ENCODE measurements at places on chromosomes 6 and 20. TPM values are rescaled to one million over a fixed set of nuclear protein-coding genes. Genes with fewer than 3 reads are reported as not detected.

- no peak for DNase-seq
Measured at GRCh38 chr6:156687789-156688619, 89.2 kb upstream of the ARID1B start.

DNA sequence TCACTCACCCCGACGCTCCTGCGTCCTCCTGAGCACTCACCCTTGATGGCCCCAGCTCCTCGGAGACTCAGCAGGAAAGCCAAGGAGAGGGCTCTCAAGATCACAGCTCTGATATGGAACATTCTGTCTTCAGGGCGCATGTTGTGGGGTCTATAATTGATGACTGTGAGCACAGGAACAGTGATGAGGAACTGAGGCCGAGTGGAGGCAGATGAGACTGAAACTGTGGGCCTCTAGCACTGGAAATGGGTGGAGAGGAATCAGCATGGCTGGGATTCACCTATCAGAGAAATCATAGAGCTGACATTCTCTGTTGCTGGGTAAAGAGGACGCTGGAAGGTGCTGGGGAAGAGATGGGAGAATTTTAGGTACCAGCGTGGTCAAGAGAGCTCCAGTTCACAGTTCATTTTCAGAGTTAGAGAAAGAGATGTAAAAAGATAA lies at the start of gene HLA-DPA1:
TSS of gene HLA-DPA1 (minus strand) at position 219 of the 441 bp plus-strand sequence.
- no peak for DNase-seq

GJA10 gene
- total RNA-seq = not detected

- no peak for DNase-seq
Measured at GRCh38 chr6:2875359-2876191, 27.5 kb downstream of the SERPINB9 start.

PHACTR1 gene
- total RNA-seq = 6.6 TPM

DNA sequence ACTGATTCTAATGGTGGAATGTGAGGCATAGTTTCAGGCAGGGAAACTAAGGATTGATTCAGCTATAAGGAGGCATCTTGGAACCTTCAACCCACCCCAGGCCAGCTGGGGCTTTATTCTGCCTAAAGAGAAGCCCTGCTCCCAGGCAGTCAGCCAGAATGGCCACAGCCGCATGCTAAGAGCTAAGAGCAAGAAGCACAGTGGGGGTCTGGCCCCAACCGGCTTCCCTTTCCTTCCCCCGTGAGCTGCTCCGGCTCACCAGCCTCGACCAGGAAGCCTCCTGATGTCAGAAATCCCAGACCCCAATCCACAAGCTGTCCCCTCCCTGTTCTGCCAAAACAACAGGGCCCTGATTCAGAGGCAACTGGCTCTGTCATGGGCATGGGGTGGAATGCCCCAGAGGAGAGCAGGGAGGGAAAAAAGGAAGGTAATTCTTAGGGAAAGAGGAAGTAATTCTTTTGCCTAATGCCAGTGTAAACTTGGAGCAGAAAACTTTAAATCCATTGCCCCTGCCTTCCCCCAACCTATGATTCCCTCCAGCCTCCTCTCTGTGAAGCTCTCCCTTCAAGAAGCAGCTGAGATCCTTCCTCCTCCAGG lies 6.9 kb downstream of the GRM4 start:
- DNase-seq = no peak

GRCh38 chr6:37298958-37299357 lies 41.0 kb upstream of the TMEM217 start:
- no peak for DNase-seq

DNA sequence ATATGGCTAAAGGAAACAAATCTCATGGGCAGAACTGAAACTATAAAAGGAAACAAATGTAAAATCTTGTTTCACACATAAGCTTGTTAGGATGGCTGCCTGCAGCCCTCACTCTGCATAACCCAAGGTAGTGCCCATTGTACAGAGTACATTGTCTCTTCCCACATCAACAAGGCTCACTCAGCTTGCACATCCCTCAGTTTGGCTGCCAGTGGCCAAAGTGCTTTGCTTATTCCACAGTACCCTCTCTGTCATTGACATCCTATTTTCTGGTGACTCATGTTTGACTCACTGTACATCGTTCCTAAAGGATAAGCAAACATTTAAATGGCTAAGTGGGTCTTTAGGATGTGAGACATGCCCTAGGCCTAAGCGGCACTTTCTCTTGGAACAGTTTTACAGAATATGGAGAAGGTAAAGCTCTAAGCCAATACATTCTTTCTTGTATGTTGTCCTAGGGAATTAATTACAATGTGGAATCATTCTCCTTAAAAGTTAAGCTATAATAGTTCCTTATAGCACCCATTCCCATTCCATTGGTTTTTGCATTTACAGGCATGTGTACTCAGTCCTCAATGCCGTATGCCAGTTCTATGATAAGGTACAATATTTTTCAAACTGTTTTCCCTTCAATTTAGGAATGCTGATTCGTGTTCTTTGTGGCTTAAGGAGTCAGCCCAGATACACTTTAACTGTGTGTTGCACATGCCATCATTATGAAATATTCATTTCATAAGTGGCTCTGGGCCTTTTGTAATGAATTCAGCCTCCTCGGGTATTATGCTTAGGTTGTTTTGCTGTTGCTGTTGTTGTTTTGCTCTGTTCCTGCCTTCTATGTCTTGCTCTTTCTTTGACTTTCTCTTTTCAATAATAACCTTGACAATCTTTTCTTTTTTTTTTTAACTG lies 5.5 kb downstream of the ANKEF1 start:
- no peak for DNase-seq

DNA sequence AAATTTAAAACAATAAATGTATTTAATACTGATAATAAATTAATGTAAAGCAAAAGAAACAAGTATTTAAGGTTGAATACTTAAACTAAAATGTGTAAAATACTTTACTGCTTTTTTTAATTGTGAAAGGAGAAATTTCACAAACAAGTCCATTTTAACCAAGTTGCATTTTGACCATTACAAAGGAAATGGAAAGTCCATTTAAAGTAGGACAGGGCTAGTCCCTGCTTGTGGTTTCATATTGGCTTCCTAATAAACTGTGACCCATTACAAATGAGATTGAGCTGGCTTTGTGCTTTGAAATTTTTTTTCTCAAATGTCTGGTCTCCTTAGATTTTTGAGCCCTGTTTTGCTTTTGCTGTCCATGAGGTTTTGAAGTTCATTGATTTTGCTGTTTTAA lies 527.6 kb downstream of the MAFB start:
- no peak for DNase-seq

DNA sequence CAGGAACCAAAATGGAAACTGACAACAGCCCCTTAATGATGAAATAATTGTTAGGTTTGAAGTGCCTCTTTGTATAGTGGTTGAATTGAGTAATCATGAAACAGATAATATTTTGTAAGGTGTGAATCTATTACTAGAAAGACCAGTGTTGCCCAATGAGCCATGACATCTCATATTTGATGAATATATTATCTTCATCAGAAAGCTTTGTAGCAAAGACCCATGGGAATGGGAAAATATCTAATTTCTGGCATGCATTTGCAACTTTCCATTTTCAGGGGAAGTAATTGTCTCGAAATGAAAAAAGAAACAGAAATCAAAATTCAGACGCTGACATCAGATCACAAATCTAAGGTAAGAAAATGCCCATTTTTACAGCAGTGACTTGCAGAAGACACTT lies 57.3 kb upstream of the LAMP5 start:
- DNase-seq = no peak

GRCh38 chr6:93678841-93679454 lies 259.6 kb upstream of the EPHA7 start:
- DNase-seq = no peak

DEFB119 gene
- not detected for total RNA-seq

DNA sequence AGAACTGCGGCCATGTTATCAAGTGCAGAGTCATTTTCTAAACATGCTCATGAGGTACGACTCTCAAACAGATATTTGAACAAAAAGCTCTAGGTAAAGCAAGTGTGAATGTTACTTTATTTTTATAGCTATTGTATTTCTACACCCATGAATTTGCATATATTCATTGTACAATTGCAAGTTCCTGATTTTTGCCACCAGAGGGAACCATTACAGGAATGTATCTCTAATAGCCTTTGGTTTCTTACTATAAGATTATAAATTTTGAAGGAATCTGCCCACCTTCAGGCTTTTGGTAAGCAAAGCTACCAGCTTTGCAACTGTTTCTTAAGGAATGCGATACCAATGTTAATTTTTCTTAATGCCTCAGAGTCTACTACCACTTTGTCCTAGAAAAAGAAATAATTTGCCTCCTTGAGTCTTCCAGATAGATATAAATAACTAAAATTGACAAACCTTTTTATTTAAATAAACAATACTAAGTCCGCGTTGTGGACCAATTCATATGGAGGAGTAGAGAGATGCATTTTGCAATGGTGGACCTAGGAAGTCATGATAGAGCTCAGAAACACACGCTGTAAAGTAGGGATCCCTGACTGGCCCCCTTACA lies 125.4 kb upstream of the SAMD5 start:
- DNase-seq = no peak

DNA sequence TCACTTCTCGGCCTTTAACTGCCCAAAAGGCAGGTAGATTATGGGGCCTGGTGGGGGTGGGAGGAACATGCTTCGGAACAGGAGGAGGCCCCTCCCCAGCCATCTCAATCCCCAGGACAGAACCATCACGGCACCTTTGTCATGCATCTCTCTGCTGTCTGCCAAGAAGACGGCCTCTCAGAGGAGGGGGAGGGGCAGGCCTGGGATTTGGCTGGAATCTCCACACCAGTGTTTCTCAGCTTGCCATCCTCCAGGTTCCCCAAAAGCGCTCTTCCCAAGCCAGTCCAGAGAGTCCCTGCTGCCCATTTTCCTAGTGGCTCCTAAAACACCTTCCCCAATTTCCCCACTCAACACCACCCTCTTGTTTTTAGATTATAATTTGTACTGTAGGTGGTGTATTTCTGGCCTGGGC lies 2.5 kb upstream of the POU5F1 start:
- peak; percentile 48 for DNase-seq

DNA sequence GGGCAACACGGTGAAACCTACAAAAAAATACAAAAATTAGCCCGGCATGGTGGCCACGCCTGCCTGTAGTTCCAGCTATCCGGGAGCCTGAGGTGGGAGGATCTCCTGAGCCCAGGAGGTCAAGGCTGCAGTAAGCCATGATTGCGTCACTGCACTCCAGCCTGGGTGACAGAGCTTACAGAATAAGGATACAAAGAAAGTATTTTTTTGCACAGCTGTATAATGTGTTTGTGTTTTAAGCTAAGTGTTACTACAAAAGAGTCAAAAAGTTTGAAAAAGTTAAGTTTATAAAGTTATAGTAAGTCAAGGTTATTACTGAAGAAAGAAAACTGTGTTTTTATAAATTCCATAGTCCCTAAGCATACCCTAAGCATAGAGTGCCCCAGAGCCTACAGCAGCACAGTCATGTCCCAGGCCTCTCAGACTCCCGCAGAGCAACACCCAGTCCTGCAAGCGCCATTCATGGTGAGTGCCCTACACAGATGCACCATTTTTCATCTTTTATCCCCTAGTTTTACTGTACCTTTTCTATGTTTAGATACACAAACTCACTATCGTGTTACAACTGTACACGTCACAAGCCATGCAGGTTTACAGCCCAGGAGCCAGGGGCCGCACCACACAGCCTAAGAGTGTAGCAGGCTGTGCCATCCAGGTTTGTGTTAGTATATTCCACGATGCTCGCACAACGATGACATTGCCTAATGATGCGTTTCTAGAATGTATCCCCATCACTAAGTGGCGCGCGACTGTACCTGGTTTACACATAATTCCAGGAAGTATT lies 22.4 kb downstream of the TAF4 start:
- no peak for DNase-seq

- no peak for DNase-seq
Measured at GRCh38 chr6:56655249-56655648, 12.6 kb upstream of the DST start.

- no peak for DNase-seq
Measured at GRCh38 chr6:147507162-147508041, 1.1 kb upstream of the SAMD5 start.

- DNase-seq = no peak
Measured at GRCh38 chr20:842547-842940, 9.0 kb downstream of the FAM110A start.

DNA sequence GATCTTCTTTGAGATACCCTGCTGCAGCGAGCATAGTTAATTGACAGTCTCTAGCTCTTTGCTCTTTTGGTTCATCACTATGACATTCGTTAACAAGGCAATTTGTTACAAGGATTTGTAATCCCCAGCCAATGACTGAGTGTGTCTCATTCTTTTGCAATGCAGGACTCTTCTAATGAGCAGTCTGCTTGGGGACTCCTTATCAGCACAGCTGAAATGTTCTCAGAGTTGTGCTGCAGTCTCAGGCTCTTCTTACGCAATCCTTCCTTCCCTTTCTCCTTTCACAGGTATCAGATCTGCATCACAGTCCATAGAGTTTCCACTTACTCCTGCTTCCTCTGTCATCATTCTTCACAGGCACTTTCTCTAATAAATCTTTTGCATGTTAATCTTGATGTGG lies 161.2 kb upstream of the OGFRL1 start:
- no peak for DNase-seq

ARMH2 gene
- not detected for total RNA-seq

TTLL9 gene
- 0.19 TPM for total RNA-seq

BACH2 gene
- total RNA-seq = 3.9 TPM

EDN3 gene
- not detected for total RNA-seq

GRCh38 chr6:119533603-119534279 lies 184.2 kb upstream of the MAN1A1 start:
- DNase-seq = no peak

DNA sequence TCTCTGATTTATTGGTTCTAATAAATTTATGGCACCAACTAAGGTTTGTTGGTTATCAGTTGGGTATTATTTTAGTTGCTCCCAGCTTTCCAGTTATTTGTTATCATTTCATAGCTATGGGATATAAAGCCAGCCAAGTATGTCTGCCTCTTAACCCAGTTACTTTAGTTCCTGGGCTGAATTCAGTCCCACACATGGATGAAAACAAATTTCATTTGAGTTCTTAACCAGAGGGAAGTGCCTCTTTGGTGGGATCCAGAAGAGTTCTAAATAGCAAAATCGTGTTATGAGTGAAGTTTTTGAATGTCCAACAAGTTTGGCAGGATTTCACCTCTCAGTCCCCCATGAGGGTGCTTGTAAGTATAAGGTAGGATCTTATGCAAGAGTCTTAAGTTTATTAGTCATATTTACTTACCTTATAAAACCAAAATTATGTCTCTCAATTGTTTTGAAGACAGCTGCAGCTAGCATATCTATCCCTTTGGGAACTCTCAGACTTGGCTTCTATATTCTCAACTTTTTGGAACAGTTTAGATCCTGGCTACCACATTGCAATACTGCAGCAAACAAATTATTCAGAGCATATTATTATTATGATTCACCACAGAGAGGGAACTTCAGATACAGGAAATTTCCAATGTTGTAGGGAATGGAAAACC lies 683.6 kb downstream of the BCKDHB start:
- no peak for DNase-seq

DNA sequence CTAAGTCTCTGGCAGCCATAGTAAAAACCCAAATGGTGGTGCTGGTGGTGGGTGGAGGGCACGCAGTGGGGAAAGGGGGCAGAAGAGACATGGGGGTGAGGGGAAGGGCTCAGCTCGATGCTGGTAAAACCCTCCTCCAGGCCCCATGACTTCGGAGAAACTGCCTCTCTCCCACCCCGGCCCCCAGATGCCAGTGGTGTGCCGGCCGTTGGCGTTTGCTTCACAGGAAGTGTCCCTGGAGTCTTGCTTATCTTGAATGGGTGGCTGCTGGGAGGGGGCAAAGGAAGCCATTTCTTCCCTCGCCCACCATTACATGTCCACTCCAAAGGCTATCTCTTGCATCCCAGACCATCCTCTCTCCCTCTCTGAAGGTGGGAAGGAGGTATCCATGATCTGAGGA lies 25.4 kb downstream of the VEGFA start:
- no peak for DNase-seq

All from posterior vena cava (tissue), 2 donors.